ENCODE measurements at places on chromosomes 4 and X. TPM values are rescaled to one million over a fixed set of nuclear protein-coding genes. Genes with fewer than 3 reads are reported as not detected.

DNA sequence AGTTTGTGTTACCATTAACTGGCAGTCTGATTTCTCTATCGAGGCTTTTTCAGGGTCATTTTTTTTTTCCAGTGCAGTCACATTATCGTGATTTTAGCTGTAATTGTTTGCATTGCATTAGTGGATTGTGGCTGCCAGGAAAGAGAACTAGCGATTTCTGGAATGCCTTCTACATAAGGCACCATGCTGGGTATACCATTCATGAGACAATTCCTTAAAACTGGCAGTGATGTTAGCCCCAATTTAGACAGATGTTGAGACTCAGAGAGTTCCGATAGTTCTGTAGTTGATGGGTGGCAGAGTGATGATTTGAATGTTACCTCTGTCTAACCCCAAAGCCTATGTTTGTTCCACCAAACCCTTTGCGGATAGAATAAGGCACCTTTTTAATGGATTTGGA, 175.4 kb upstream of the TENM3 start:
- H3K4me3 ChIP-seq: no peak overlapping the region
- no peak overlapping the region for H3K27ac ChIP-seq
- H3K36me3 ChIP-seq: no peaks in the 10 kb centered on the region
- H3K4me1 ChIP-seq: peaks cover 3% of the 10 kb centered on the region

- H3K36me3 ChIP-seq: no peaks in the 10 kb centered on the region
- peak overlapping the region; percentile 81 for H3K4me3 ChIP-seq
- no peaks in the 10 kb centered on the region for H3K4me1 ChIP-seq
- H3K27ac ChIP-seq: no peak overlapping the region
- DNase-seq: peak; percentile 37
- H3K27me3 ChIP-seq: no peaks in the 10 kb centered on the region
Measured at GRCh38 chrX:123731258-123731986, 1.4 kb downstream of the THOC2 start.

GRCh38 chr4:52038103-52038912, at the start of gene SGCB:
Gene SGCB, minus strand, starts transcription at chr4:52038299. Its CDS starts 40 bp downstream, at chr4:52038259.
- H3K4me3 ChIP-seq: peak within 1 kb of the TSS; percentile 89
- DNase-seq: peak; percentile 85
- H3K4me1 ChIP-seq: peaks cover 40% of the 10 kb centered on the region
- H3K27ac ChIP-seq: peak within 1 kb of the TSS; percentile 40

DNA sequence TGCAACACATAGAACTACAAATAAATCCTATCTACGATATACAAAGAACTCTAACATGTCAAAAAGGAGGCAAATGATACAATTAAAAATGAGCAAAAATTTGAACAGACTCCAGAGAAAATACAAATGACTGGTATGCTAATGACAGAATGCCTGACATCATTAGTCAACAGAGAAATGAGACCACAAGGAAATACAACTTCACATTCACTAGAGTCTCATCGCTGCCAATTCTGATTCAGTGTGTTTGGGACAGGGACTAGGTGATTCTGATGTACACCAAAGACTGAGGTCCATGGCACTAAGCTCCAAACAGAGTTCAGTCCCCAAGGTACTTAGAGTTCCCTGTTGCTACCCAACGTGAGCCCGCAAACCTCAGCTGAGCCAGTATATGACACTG, 23.4 kb downstream of the SLC2A9 start:
- no peak for DNase-seq
- no peaks in the 10 kb centered on the region for H3K4me1 ChIP-seq
- no peaks in the 10 kb centered on the region for H3K36me3 ChIP-seq
- H3K27ac ChIP-seq: no peak overlapping the region
- H3K4me3 ChIP-seq: no peak overlapping the region
- no peaks in the 10 kb centered on the region for H3K27me3 ChIP-seq

GRCh38 chrX:155086202-155086840, 15.0 kb downstream of the BRCC3 start:
- peak; percentile 66 for DNase-seq
- no peaks in the 10 kb centered on the region for H3K36me3 ChIP-seq
- no peak overlapping the region for H3K27ac ChIP-seq
- no peaks in the 10 kb centered on the region for H3K4me1 ChIP-seq
- no peaks in the 10 kb centered on the region for H3K27me3 ChIP-seq

DNA sequence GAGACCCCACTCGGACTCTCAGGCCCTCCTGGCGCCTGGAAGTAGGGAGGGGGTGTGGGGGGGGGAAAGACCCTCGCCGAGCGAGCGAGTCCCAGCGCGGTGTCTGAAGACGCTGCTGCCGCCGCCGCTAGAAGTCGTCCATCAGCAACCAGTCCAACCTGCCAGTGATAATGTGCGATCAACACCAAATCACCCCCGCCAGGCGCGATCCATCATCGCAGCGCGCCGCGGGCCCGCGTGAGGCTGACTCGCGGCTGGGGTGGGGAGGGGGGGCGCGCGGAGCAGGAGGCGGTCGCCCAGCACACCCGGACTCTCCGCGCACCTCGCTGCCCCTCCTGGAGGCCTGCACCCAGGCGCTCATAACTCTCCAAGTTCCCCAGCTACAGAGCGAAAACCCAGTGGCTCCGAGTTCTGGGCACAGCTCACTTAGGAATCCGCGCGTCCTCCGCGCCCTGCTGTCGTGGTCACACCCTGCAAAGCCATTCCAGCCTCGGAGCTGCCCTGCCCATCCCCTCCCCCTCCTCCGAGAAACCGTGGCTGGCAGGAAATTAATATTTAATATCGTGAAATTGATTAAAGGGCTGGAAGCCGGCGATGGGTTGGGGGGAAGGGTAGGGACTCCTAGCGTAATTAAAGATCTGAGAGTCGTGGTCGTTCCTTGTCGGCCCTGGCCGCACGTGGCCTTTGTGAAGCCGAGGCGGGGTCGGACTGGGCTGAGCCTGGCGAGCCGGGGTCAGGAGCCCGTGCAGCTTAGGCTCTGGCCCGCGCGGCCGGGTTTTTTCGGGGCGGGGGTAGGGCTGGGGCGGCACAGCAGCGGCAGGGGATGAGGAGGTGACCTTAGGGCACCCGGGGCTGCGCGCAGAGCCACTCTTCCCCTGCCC, 58.1 kb upstream of the BCOR start:
- peaks cover 38% of the 10 kb centered on the region for H3K4me1 ChIP-seq
- H3K36me3 ChIP-seq: no peaks in the 10 kb centered on the region
- H3K27me3 ChIP-seq: peaks cover 82% of the 10 kb centered on the region
- peak overlapping the region; percentile 54 for H3K4me3 ChIP-seq
- peak; percentile 64 for DNase-seq

- H3K4me3 ChIP-seq: no peak overlapping the region
- peaks cover 17% of the 10 kb centered on the region for H3K27me3 ChIP-seq
- H3K36me3 ChIP-seq: no peaks in the 10 kb centered on the region
- no peak for DNase-seq
- H3K27ac ChIP-seq: no peak overlapping the region
Measured at GRCh38 chrX:155874571-155875244, 6.4 kb upstream of the VAMP7 start.

DNA sequence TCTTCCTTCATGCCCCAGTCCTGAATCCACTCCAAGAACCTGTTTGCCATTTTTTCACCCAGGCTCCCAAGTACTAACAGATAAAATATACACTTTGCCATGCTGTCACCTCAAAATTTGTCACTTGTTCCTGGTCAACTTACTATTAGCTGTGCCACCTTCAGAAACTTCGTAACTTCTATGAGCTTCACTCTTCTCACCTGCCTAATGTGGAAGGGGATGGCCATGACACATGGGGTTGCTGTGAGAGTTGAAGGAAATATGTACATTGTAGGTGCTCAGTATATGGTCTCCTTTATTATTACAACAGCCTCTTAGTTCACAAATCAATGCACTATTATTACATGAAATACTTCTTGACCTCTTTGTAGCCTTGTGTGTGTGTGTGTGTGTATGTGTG, 10.4 kb downstream of the TMSB4X start:
- H3K27ac ChIP-seq: no peak overlapping the region
- H3K36me3 ChIP-seq: no peaks in the 10 kb centered on the region
- H3K4me1 ChIP-seq: no peaks in the 10 kb centered on the region
- DNase-seq: no peak
- no peak overlapping the region for H3K4me3 ChIP-seq

- peaks cover 56% of the 10 kb centered on the region for H3K27me3 ChIP-seq
- DNase-seq: no peak
- no peaks in the 10 kb centered on the region for H3K4me1 ChIP-seq
- no peak overlapping the region for H3K27ac ChIP-seq
Measured at GRCh38 chrX:130108647-130109428, 1.5 kb downstream of the ELF4 start.

GRCh38 chrX:111169141-111169540, 73.2 kb downstream of the PAK3 start:
- H3K4me1 ChIP-seq: no peaks in the 10 kb centered on the region
- DNase-seq: no peak
- no peak overlapping the region for H3K27ac ChIP-seq

DNA sequence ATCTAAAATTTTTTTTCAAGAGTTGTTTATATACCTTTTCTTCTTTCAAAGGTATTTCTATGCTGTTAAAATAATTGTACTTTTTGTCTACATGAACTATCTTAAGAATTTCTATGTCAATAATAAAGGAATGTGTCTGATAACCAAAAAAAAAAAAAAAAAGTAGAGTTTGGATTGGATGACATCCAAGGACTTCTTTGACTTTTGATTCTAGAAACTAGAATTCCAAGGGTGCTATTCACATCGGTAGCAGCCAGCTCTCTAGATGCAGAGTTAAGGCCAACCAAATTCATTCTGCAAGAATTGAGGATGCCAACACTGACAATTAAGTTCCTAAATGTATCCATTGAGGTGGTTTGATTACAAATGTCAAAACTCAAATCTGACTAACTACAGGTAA, 42.0 kb upstream of the PRKG2 start:
- H3K4me3 ChIP-seq: no peak overlapping the region
- H3K4me1 ChIP-seq: no peaks in the 10 kb centered on the region
- no peak for DNase-seq
- H3K27me3 ChIP-seq: no peaks in the 10 kb centered on the region

DNA sequence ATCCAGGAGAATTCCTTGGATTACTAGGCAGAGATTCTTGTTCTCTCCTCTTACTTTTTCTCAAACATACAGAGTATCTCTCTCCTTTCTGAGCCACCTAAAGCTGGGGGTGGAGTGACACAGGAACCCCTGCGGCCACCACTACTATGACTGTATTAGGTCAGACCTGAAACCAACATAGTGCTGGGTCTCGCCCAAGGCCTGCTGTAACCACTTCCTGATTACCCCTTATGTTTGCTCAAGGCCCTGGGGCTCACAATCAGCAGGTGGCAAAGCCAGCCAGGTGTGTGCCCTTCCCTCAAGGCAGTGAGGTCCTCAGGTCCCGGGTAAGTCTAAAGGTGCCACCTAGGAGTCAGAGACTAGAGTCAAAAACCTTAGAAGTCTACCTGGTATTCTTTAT, 166.4 kb downstream of the PARM1 start:
- H3K36me3 ChIP-seq: peaks cover 6% of the 10 kb centered on the region
- no peak overlapping the region for H3K27ac ChIP-seq
- no peak for DNase-seq
- H3K27me3 ChIP-seq: no peaks in the 10 kb centered on the region
- no peak overlapping the region for H3K4me3 ChIP-seq

The RAI2 gene
- 0.59 TPM for total RNA-seq

The MAGEC2 gene
- total RNA-seq: not detected

The PCDH10 gene
- total RNA-seq: 0.15 TPM

The EXOC1L gene
- total RNA-seq: not detected

The GUCY1B1 gene
- 10.9 TPM for total RNA-seq

The XG gene
- not detected for total RNA-seq

The TLR7 gene
- total RNA-seq: not detected
